ENCODE measurements at places on chromosomes 1 and 21.

DNA sequence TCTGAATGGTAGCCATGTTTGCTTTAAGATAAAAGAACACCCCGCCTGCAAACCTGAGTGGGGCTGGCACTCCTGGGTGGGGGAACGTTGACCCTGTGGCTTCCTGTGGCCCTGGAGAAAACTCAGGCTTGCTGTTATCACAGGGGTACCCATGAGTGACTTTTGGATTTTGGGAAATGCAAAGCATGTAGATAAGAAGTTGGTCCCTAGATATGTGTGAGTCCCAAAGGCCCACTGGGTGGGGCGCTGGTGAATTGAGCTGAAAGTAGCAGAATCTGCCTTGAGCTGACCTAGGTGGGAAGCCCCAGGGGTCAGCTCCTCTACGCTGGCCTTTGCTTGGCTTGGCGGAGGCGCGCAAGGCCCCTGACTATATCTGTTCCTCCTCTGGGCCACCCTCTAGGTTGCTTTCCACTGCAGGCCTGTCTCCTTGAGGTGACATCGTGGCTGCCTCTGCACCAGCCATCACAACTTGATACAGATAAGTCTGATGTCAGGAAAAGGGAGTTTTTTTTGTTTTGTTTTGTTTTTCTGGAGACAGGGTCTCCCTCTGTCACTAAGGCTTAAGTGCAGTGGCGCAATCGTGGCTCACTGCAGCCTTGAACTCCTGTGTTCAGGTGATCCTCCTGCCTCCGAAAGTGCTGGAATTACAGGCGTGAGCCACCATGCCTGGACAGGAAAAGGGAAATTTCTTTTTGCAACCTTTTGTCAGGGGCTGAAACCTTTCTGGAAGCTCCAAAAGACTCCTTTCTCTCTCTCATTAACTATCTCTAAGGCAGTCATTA, 72.2 kb downstream of the AGPAT3 start:
- no peak for DNase-seq

- DNase-seq: no peak
Measured at GRCh38 chr1:168726281-168726680, 2.7 kb downstream of the DPT start.

DNA sequence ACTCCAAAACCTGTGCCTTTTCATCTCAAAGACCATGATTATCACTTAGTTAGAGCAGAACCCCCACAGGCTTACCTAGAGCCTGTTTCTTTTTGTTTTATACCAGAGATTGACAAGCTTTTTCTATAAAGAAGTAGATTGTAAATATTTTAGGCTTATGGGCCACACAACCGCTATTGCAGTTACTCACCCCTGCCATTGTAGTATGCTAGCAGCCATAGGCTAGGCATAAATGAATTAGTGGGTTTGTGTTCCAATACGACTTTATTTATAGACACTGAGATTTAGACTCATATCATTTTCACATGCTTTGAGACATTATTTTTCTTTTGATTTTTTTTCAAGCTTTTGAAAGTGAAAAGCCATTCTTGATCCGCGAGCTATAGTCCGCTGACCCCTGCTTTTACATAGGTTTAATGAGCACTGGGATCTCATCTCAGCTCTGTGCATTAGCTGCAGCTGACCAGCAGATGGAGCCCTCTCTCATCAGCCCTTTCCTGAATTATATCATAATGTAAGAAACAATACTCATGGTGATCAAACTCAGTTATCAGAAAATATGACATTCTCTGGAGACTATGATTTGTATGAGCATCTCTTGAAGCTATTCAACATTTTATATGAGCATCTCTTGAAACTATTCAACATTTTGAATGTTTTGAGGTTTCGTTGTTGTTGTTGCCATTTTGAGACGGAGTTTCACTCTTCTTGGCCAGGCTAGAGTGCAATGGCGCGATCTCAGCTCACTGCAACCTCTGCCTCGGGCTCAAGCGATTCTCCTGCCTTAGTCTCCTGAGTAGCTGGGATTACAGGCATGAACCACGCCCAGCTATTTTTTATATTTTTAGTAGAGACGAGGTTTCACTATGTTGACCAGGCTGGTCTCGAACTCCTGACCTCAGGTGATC, 111.9 kb upstream of the L1TD1 start:
- peak; percentile 24 for DNase-seq

- DNase-seq: peak; percentile 84
Measured at GRCh38 chr1:43147625-43148327, 24.3 kb downstream of the EBNA1BP2 start.

DNA sequence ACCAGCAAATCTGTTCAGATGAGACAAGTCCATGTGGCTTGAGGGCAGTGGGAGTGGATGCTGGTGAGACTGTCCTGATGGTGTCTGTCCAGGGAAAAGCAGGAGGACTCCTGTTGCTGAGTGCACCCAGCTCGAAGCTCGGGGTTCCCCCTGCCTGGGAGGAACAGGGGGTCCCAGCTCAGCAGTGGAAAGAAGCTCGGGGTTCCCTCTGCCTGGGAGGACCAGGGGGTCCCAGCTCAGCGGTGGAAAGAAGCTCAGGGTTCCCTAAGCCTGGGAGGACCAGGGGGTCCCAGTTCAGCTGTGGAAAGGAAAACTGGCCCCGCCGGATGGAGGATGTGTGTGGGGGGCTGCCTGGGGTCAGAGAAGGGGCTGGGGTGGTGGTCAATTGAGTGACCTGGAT, 39.1 kb downstream of the CRYAA start:
- DNase-seq: no peak

All from BE2C (cell line).